ENCODE measurements at places on chromosomes 3 and 15.

DNA sequence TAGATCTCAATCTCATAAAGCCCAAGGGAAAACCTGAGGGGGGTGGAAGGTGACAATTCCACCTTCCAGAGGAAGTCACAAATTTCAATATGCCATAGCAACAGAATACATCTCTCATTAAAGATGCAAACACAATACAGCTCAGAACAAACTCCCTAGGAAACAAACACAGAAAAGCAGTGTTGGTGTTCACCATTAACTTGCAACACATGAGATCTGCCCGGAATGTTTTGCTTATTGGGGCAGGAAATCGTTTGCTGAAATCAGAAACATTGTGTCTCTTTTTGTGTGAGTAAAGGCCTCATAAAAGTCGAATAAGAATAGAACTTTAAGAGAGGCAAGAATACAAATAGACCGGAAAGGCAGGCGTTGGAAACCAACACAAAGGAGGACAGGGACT lies 5.8 kb upstream of the RYR3 start:
- no peaks in the 10 kb centered on the region for H3K36me3 ChIP-seq
- H3K27me3 ChIP-seq: no peaks in the 10 kb centered on the region
- H3K4me3 ChIP-seq: no peak overlapping the region
- H3K27ac ChIP-seq: no peak overlapping the region
- DNase-seq: no peak
- no peaks in the 10 kb centered on the region for H3K4me1 ChIP-seq

GRCh38 chr3:21779909-21780308 lies 28.9 kb upstream of the ZNF385D start:
- no peak overlapping the region for H3K4me3 ChIP-seq
- H3K36me3 ChIP-seq: no peaks in the 10 kb centered on the region
- H3K4me1 ChIP-seq: no peaks in the 10 kb centered on the region
- no peaks in the 10 kb centered on the region for H3K27me3 ChIP-seq
- DNase-seq: no peak

GRCh38 chr3:13200465-13200864 lies 127.2 kb upstream of the IQSEC1 start:
- DNase-seq: no peak
- peaks cover 5% of the 10 kb centered on the region for H3K27me3 ChIP-seq
- H3K36me3 ChIP-seq: no peaks in the 10 kb centered on the region
- H3K27ac ChIP-seq: no peak overlapping the region
- no peaks in the 10 kb centered on the region for H3K4me1 ChIP-seq
- H3K4me3 ChIP-seq: no peak overlapping the region

DNA sequence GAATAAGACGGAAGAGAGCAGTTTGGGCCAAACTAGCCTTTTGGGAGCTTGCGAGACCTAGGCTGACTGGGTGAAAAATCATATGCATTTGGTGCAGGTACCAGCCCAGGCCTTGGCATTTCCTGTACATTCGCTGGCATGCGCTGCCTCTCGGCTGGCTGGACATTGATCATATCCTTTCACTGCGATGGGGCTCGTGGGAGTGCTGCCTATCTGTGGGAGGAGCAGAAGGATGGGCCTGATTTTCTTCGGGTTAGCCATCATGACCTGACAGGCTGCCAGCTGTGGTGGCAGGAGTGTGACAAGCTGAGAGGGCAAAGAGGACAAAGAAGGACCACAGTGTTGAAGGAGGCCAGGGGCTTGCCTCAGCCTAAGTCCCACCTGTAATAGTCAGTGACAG lies 14.3 kb downstream of the CGNL1 start:
- H3K27ac ChIP-seq: no peak overlapping the region
- no peak for DNase-seq
- peaks cover 7% of the 10 kb centered on the region for H3K4me1 ChIP-seq
- no peaks in the 10 kb centered on the region for H3K36me3 ChIP-seq

- H3K27me3 ChIP-seq: no peaks in the 10 kb centered on the region
- H3K4me1 ChIP-seq: no peaks in the 10 kb centered on the region
- no peak for DNase-seq
- H3K27ac ChIP-seq: no peak overlapping the region
- H3K4me3 ChIP-seq: no peak overlapping the region
Measured at GRCh38 chr15:35757765-35758164, 211.8 kb upstream of the DPH6 start.

DNA sequence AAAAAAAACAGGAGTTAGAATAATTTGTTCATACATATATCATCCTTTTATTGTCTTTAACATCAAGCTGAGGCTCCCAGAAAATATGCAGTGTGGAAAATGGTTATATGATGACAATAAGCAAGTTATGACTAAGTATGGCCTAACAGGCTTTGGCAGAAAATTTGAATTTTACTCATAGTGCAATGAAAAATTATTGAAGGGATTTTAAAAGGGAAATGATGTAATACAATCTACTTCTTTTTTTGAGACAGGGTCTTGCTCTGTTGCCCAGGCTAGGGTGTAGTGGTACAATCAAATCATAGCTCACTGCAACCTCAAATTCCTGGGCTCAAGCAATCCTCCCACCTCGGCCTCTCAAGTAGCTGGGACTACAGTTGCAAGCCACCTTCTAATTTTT lies 78.7 kb downstream of the FAIM start:
- no peak for DNase-seq
- no peak overlapping the region for H3K27ac ChIP-seq
- H3K27me3 ChIP-seq: no peaks in the 10 kb centered on the region
- H3K4me1 ChIP-seq: no peaks in the 10 kb centered on the region
- no peak overlapping the region for H3K4me3 ChIP-seq

- peak overlapping the region; percentile 1 for H3K27ac ChIP-seq
- no peak for DNase-seq
- no peak overlapping the region for H3K4me3 ChIP-seq
- no peaks in the 10 kb centered on the region for H3K4me1 ChIP-seq
- H3K36me3 ChIP-seq: no peaks in the 10 kb centered on the region
- H3K27me3 ChIP-seq: no peaks in the 10 kb centered on the region
Measured at GRCh38 chr15:31379042-31379441, 52.4 kb downstream of the KLF13 start.

DNA sequence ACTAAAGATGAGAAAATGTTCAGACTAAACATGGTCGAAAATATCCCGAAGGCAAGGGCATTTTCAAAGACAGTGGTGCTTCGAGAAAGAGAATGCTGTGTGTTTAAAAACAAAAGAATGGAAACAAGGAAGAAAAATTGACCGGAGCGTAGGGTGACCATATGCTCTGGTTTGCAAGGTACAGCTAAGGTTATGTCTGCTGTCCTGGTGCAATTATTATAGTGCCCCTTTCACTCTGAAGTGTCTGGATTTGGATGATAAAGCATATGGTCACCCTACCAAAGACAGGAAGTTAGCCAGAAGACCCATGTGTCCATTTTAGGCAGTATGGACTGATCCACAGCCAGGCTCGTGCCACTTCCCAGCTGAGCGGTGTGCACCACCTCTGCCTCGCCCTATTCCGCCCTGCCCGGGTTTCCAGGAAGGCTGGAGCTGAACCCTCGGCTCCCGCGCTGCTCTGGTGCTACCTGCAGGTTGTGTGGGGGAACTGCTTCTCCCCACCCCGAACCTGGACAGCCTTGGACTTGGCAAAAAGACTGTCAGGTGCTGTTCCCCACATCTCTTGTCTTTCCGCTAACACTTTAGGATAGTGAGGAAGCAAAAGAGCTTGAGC lies 25.2 kb downstream of the GOLGA6D start:
- no peak overlapping the region for H3K4me3 ChIP-seq
- peaks cover 4% of the 10 kb centered on the region for H3K27me3 ChIP-seq
- H3K4me1 ChIP-seq: no peaks in the 10 kb centered on the region
- no peak for DNase-seq
- H3K36me3 ChIP-seq: no peaks in the 10 kb centered on the region

DNA sequence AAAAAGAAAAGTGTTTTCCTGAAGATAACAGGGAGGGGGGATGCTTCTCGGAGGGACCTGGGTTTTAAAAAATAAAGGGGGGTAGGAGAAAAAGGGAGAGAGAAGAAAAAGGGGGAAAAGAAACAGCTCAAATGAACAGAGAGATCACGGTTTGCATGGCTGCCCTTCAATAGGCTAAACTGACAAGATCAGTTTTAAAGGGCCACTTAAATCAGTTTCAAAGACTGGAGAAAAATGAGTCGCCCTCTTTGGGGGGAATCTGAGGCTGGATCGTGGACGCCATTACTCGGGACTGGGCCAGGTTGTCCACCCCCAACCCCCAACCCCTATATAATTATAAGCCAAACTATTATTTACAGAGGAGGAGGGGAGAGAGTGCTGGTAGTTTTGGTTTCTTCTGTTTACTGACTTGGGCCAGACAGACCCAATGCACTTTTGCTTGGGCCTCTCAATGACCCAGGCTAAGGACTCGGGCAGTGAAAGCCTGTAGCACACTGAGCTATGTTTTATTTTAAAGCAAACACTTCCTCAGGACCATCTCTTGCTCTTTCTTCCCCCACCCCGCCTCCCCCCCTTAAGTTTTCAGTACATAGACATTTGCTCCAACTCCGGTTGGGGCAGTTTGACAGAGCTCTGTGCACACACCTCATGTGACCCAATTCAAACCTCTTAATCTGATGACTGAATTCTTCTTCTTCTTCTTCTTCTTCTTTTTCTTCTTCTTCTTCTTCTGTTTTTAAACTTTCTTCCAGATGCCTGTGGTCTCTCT lies 6.3 kb downstream of the NR2F2 start:
- no peaks in the 10 kb centered on the region for H3K4me1 ChIP-seq
- H3K4me3 ChIP-seq: peak overlapping the region; percentile 73
- H3K27me3 ChIP-seq: no peaks in the 10 kb centered on the region
- H3K36me3 ChIP-seq: no peaks in the 10 kb centered on the region
- DNase-seq: peak; percentile 75

DNA sequence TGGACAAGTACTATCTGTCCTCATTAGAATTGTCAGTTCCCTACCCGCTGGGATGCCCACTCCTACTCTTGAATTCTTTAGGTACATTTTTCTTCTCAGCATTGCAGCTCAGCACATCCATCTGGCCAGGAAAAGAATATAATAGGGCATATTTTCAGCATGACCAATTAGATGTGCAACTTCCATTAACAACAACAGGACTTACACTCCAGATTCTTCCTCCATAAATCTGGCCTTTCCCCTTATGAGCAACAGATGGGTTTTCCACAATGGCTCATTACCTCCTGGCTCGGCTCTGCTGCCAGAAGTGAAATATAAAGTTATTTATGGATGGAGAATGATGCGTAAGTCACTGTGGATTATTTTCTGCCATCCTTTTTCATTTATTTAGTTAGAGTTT lies 443.8 kb upstream of the TGFBR2 start:
- no peak overlapping the region for H3K4me3 ChIP-seq
- H3K27me3 ChIP-seq: no peaks in the 10 kb centered on the region
- H3K4me1 ChIP-seq: no peaks in the 10 kb centered on the region

- H3K4me1 ChIP-seq: no peaks in the 10 kb centered on the region
- H3K36me3 ChIP-seq: no peaks in the 10 kb centered on the region
- no peak for DNase-seq
- no peak overlapping the region for H3K27ac ChIP-seq
- no peaks in the 10 kb centered on the region for H3K27me3 ChIP-seq
Measured at GRCh38 chr15:90240856-90241255, 6.8 kb downstream of the GDPGP1 start.

GRCh38 chr15:57586661-57587424 lies 4.9 kb upstream of the MYZAP start:
- no peak overlapping the region for H3K27ac ChIP-seq
- H3K36me3 ChIP-seq: no peaks in the 10 kb centered on the region
- H3K4me3 ChIP-seq: no peak overlapping the region
- no peak for DNase-seq
- H3K4me1 ChIP-seq: peaks cover 5% of the 10 kb centered on the region

GRCh38 chr15:64149893-64150578 lies 1.5 kb upstream of the SNX22 start:
- no peak overlapping the region for H3K4me3 ChIP-seq
- DNase-seq: no peak
- no peaks in the 10 kb centered on the region for H3K27me3 ChIP-seq
- no peak overlapping the region for H3K27ac ChIP-seq
- peaks cover 4% of the 10 kb centered on the region for H3K4me1 ChIP-seq

DNA sequence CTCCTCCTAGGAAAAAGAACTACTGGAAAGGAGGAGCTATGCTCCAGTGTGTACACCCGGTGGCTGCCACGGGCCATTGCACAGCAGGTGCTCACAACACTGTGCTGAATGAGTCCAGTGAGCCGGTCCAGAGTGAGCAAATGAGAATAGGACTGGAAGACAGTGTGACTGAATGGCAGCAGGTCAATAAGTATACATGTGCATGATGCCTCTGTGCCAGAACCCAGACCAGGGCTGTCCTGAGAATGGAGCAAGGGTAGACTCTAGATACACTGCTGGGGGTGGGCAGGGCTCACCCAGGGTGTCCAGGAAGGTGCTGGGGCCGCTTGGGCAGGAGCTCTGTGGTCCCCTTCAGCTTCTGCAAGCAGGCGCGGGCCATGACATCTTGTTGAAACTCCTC lies 8.3 kb downstream of the POLG start:
- peaks cover 4% of the 10 kb centered on the region for H3K4me1 ChIP-seq
- H3K4me3 ChIP-seq: no peak overlapping the region
- H3K27me3 ChIP-seq: no peaks in the 10 kb centered on the region
- no peak overlapping the region for H3K27ac ChIP-seq

- no peaks in the 10 kb centered on the region for H3K27me3 ChIP-seq
- no peak overlapping the region for H3K27ac ChIP-seq
- DNase-seq: no peak
- H3K4me3 ChIP-seq: no peak overlapping the region
- no peaks in the 10 kb centered on the region for H3K36me3 ChIP-seq
Measured at GRCh38 chr3:76063019-76063418, 277.7 kb upstream of the ZNF717 start.

GRCh38 chr3:69321301-69322157 lies 64.4 kb downstream of the FRMD4B start:
- H3K4me1 ChIP-seq: no peaks in the 10 kb centered on the region
- H3K27ac ChIP-seq: no peak overlapping the region
- no peak for DNase-seq
- H3K36me3 ChIP-seq: no peaks in the 10 kb centered on the region
- no peaks in the 10 kb centered on the region for H3K27me3 ChIP-seq

GRCh38 chr3:112464264-112464663 lies 35.0 kb downstream of the BTLA start:
- no peak for DNase-seq
- no peak overlapping the region for H3K27ac ChIP-seq
- H3K36me3 ChIP-seq: no peaks in the 10 kb centered on the region
- H3K4me3 ChIP-seq: no peak overlapping the region

- H3K27me3 ChIP-seq: no peaks in the 10 kb centered on the region
- H3K36me3 ChIP-seq: peaks cover 14% of the 10 kb centered on the region
- no peak overlapping the region for H3K27ac ChIP-seq
Measured at GRCh38 chr3:37295925-37296324, 121.5 kb upstream of the LRRFIP2 start.

GRCh38 chr3:1380926-1381646 lies 288.3 kb downstream of the CNTN6 start:
- H3K27me3 ChIP-seq: no peaks in the 10 kb centered on the region
- H3K4me3 ChIP-seq: no peak overlapping the region
- no peaks in the 10 kb centered on the region for H3K4me1 ChIP-seq
- no peak overlapping the region for H3K27ac ChIP-seq
- no peaks in the 10 kb centered on the region for H3K36me3 ChIP-seq
- no peak for DNase-seq

GRCh38 chr3:72591522-72592421 lies 256.5 kb downstream of the SHQ1 start:
- no peak overlapping the region for H3K4me3 ChIP-seq
- H3K27ac ChIP-seq: no peak overlapping the region
- DNase-seq: peak; percentile 14
- no peaks in the 10 kb centered on the region for H3K36me3 ChIP-seq

- H3K27ac ChIP-seq: peak overlapping the region; percentile 55
- no peak overlapping the region for H3K4me3 ChIP-seq
- H3K36me3 ChIP-seq: no peaks in the 10 kb centered on the region
- no peaks in the 10 kb centered on the region for H3K27me3 ChIP-seq
Measured at GRCh38 chr3:133742351-133743091, 3.7 kb upstream of the TF start.
